MM.1S (cell line): ENCODE measurements at places on chromosomes 1 and 21.
A peak's percentile ranks its signal among the peaks of the same experiment; 100 is the strongest.

GRCh38 chr1:201140235-201140940, 13.4 kb upstream of the ASCL5 start:
- no peak for DNase-seq

DNA sequence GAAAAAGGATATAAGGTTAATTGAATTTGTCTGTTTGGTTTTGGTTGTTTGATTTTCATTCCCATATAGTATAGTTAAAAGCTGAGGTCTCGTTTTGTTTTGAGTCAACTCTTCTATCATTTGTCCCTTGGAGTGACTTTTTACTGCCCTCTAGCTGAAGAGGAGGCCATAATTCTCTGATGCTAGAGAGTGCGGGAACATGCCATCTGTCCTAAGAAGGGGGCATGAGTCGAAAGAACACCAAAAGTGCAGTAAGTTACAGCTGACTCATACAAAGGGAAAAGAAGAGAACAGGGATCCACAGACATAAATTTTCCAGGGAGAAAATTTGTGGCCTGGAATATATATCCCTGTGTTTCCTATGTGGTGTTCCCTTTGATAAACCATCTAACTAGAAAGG, 4.1 kb downstream of the KRTAP21-3 start:
- no peak for DNase-seq

GRCh38 chr1:11515368-11516300, 36.7 kb downstream of the DISP3 start:
- DNase-seq, result no peak

DNA sequence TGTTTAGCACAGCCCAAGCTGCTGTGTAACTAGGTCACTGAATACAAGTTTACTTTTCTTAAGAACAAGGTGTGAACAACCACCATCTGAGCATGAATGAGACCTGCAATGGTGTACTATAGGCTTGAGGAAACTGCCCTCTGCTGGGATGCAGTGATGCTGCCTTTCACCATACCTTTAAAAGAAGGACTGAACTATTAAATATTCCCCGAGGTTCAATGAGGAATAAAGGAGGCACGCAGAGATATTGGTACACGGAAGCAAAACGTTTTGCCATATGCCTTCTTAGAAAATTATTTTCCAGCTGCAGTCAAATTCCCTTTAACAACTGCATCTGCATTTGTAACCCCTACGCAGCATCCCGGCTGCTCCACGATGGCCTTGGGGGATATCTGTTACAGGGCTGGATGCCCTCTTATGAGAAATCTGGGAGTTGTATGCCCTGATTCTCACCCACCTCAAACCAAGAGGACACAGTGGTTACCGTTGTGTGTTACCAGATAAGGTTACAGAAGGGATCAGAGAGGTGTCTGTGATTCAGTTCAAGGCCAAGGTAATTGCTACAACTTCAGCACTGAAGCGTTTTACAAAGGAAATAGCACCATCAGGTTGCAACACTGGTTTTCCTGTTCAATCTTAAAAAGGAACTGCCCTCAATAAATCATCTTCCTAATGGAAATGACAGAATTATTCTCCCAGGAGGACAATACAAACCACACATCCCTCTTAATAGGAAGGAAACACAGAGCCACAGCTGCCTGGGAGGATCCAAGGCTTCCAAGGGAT, 470.5 kb downstream of the LTN1 start:
- peak; percentile 33 for DNase-seq

GRCh38 chr1:77742011-77742555, 17.6 kb downstream of the USP33 start:
- no peak for DNase-seq

- no peak for DNase-seq
These were observed 17.7 kb downstream of the CBR1 start for GRCh38 chr21:36087362-36088138.

DNA sequence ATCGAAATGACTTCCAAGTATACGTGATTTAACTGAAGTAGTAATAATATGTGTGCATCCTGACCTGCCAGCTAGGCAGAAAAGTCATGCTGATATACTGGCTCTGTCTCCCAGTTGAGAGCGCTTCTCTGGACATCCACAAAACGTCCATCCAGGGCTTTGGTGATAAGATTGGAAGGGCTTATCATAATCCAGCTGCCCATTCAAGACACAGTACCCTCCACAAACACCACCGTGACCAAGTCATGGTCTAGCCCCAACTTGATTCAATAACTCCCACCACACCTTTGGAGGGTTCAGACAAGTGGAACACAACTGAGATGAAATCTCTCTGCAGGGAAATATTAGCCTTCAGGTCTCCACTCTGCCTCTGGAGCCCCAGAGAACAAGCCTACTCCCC, 76.2 kb downstream of the CD46 start:
- DNase-seq, result no peak

DNA sequence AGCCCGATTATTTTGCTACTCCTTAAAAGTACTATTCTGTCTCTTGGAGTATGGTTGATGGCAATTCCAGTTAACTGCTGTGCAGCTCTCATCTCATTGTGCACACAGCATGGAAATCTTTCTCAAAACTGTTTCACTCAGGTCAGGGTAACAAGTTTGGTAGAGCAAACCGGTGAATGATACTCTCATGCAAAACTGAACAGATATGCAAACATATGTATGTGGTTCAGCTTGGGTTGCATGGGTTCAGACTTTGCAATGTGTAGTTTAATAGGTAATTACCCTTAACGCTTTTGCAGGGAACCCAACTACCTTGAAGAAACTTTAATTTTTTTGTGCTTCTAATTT, 2.2 kb downstream of the GADD45A start:
- DNase-seq, result peak; percentile 19

DNA sequence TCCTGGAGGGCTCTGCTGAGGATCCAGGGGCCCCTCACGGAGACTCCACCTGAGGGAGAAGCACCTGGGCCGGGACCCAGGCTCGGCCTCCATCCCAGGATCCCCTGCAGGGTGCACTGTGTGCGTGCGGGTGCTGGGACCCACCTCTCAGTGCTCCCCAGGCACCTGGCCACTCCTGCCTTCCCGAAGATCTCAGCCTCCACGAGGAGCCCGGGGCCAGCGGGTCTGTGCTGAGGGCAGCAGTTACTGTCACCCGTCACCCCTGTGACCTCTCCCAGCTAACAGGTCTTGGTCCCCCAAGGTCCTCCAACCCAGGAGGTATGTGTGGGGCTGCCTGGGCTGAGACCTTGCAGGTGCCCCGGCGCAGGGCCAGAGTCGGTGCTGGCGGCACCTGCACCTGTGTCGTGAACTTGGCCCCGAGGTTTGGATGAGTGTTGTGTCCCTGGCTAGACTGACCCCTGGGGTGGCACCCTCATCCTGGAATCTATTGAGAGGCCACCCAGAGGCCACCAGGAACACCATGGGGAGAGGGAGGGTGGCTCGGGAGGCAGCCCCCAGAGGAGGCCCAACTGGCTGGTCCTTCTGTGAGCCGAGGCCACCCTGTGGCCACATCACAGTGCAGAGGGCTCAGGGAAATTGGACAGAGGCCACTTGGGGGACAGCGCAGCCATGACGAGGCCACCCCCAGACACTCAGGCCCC, 17.7 kb downstream of the MORN1 start:
- DNase-seq, result no peak

- no peak for DNase-seq
These were observed 39.4 kb upstream of the BCL10 start for GRCh38 chr1:85315789-85316188.

DNA sequence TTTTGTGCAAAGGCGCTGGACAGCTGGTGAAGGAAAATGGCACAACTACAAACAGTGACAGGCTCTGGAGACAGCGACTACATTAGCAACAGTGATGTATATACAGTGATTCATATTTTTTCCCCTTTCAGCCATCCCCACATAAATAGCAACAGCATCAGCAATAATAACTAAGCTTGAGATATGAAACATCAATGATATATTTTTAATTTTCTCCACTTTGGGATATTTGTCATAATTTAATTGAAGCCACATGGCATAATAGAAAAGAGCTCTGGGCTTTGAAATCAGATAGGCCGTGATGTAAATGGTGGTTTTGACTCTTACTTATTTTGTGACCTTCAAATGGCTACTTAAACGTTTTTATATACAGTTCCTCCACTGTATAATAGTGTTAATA, 764.3 kb upstream of the PRMT6 start:
- DNase-seq, result no peak

- no peak for DNase-seq
These were observed 48.8 kb downstream of the MAN1A2 start for GRCh38 chr1:117416004-117416403.
